ENCODE measurements at places on chromosomes 4 and X.

DNA sequence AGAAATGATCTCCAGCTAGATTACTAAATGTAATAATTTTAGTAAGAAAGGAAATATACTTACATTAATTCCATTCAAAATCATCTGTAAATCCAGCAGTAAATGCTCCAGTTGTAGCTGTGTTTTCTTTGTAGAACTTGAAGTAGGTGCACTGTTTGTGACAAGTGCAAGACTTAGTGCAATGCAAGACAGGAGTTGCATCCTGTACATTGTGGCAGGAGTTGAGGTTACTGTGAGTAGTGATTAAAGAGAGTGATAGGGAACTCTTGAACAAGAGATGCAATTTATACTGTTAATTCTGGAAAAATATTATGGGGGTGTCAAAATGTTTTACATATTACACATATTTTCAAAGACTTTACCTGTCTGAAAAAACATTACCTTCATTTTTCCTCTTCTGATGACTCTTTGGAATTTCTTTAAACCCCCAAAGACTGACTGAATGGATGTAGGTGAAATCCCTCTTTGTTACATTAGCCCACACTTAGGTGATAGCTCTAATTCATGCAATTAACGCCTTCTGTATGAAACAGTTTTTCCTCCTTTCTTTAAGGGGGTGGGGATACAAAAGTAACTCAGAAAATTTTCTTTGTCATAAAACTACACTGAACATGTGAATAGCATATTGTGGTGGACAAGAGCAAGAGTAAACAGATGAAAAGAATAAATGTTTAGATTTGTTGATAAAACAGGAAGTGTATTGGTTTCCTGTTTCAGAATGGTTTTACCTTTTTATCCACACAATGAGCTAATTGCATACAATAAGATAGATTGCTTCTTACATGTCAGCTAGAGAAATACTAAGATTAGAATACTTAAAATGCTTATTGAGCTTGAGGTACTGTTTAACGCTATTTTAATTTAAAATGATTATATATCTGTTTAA is at the start of gene IL2:
IL2 (minus strand) TSS at position 495 of the 886 bp plus-strand sequence; CDS start at position 210, 285 bp downstream.
- H3K4me3 ChIP-seq: no peak within 1 kb of the TSS
- DNase-seq: no peak
- H3K4me1 ChIP-seq: no peaks in the 10 kb centered on the region
- no peaks in the 10 kb centered on the region for H3K27me3 ChIP-seq

DNA sequence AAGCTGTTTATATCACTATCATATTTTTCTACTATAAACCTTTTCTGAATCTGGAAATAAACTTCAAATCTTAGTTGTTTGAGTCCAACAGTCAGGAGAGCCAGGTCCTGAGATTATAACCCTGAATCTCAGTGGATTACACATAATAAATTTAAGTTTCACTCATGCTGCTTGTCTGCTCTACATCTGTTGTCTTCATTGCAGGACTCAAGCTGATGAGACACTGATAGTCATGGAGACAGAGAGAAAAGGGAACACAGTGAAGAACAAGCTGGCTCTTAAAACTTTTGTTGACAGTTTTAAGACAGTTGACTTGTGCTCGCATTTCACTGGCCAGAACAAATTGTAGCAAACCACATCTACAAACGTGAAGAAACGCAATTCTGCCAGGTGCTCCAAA is 327.0 kb upstream of the CTSO start:
- H3K36me3 ChIP-seq: no peaks in the 10 kb centered on the region
- H3K27ac ChIP-seq: no peak overlapping the region
- DNase-seq: no peak
- H3K27me3 ChIP-seq: no peaks in the 10 kb centered on the region
- no peak overlapping the region for H3K4me3 ChIP-seq
- H3K4me1 ChIP-seq: no peaks in the 10 kb centered on the region

DNA sequence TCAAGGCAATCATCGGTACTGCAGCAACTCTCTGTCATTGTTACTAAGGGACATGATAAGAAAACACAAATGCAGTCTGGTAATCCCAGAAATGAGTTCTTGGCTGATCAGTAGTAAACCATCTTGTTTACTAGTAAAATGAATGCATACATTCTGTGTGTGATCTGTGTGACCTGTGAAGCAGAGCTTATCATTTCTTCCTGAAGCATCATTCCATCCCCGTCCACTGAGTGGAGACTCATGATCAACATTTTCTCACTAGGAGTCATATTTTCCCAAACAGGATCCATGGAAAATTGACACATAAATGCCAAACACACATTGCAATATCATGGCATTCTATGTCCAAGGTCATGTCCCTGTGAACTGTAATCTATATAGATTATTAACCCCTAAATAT is 226.1 kb downstream of the ANKRD50 start:
- DNase-seq: no peak
- H3K4me3 ChIP-seq: no peak overlapping the region
- no peaks in the 10 kb centered on the region for H3K27me3 ChIP-seq
- no peaks in the 10 kb centered on the region for H3K36me3 ChIP-seq
- no peak overlapping the region for H3K27ac ChIP-seq

- H3K4me1 ChIP-seq: no peaks in the 10 kb centered on the region
- H3K36me3 ChIP-seq: no peaks in the 10 kb centered on the region
- DNase-seq: no peak
- no peak overlapping the region for H3K27ac ChIP-seq
- no peaks in the 10 kb centered on the region for H3K27me3 ChIP-seq
- H3K4me3 ChIP-seq: no peak overlapping the region
These were observed 19.6 kb downstream of the RCHY1 start for GRCh38 chr4:75494563-75494962.
